ENCODE measurements at places on chromosomes 12 and 14.

GRCh38 chr12:52020539-52021336 is 14.0 kb downstream of the TAMALIN start:
- DNase-seq = no peak

DNA sequence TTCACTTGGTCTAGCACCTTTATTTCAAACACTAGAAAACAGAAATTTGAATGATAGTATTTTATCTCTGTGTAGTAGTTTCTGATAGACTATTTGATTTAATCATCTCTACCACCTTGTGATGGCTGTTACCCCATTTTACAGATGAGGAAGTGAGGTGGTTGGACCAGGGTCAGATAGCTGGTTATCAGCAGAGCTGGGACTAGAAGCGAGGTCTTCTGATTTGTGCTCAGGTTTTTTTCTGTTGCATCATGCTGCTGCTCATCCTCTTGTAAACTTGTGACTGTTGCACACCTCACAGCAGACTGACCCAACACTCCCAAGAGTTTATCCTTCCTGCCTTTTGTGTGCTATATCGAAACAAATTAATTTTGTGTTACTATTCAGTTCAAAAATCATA is 10.1 kb upstream of the MANSC4 start:
- no peak for DNase-seq

GRCh38 chr12:67994046-67994445 is 4.8 kb downstream of the IFNG-AS1 start:
- DNase-seq = no peak

DNA sequence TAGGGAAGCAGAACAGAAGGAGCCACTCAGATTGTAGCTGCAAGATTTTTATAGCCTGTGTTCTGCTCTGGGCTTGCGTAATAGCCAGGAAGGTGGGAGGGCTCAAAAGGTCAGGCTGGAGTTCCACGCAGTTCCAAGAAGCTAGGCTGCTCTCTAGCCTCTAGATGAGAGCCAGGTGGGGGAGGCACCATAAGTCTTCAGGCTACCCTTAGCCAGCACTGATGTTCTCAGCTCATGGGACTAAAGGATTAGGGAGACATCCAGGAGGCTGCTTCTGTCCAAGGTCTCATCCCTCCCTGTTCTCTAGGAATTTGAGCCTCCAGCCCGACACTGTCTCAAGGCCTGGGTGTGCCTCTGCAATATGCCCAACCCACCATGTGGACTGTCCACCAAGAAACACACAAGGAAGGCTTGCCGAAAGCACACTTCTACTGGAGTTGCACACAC is 1.7 kb downstream of the LMBR1L start:
- DNase-seq = peak; percentile 54
